NCI-H1048 (cell line): ENCODE measurements at places on chromosomes 11 and 22.

GRCh38 chr22:33922349-33922681 is 2.0 kb upstream of the LARGE1 start:
- no peak for DNase-seq

DNA sequence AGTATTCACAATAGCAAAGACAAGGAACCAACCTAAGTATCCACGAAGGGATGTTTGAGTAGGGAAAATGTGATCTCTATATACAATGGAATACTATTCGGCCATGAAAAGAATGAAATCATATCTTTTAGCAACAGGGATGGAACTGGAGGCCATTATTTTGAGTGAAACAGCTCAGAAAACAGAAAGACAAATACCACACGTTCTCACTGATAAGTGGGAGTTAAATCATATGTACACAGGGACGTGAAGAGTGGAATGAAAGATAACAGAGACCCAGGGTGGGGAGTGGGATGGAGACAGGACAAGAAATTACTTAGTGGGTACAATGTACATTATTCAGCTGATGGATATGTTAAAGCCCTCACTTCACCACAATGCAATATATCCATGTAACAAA is 1012.7 kb downstream of the TBC1D22A start:
- no peak for DNase-seq

DNA sequence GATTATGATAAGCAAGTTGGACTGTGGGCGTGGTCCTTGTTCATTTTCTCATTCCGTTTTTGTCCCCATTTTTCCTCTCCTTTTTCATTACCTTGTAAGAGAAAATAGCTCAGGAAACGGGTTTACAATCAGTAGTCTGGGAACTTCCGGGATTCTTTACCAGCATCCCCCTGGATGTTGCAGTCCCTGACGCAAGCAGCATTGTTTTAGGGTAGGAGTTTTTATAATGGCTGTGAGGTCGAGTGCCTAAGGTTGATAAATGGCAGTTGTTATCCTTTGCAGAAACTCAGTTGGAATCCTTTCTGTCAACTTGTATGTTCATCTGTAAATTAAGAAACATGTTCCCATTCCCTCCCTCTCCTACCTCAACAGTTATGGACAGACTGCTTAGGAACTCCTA is 68.3 kb downstream of the ARHGEF12 start:
- no peak for DNase-seq

DNA sequence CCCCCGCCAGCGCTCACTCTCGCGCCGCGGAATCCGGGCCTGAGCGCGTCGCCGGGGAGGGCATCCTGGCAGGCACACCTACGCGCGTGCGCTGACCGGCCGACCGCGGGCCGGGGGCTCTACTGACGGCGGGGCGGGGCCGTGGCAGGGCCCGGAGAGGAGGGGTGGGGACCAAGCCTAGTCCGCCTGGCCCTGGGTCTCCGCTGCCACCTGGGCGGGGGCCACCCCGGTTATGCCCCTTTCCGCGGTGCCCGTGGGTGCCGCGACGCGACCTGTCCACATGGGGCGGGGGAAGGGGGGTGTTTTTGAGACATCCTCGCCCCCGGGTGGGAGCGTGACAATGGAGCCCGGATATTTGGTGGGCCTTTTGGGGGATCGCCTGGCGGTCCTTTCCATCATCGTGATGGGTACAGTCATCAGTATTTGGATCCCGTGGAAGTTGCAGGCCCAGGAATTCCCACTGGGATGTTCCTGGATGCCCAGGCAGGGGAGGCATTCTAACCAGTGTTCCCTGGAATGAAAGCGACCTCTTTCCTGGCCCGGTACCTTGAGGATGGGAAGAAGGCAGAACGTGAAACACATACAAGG is 2.2 kb downstream of the NCAM1 start:
- no peak for DNase-seq

DNA sequence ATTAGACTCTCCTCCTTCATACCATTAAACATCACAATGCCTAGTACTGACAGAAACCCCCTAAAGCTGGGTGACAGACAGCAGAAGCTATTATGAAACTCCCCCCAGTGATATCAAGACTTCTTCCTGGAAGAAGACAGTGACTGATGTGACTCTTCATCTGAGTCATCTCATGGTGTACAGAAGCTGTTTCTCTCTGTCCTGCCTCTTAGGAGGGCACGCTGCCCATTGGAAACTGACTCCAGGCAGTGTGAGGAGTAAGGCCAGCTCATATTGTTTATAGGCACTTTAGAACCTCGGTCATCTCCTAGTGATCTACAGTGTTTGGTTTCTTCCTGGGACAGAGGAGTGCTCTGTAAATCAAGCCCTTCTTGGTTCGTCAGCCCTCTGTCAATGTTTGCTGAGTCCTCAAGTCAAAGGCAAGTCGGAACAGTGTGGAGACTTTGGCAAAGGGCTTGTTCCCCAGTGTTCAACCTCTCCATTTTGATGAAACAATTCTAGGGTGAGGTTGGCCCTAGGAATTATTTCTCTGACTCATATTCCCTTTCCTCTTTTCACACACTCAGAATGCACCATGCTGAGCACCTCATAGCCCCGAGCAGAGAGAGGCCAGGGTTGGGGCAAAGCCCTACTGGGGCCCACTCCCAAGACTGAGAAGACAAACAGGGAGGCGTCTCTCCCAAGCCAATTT is 172.5 kb upstream of the TMEM45B start:
- DNase-seq, result no peak

DNA sequence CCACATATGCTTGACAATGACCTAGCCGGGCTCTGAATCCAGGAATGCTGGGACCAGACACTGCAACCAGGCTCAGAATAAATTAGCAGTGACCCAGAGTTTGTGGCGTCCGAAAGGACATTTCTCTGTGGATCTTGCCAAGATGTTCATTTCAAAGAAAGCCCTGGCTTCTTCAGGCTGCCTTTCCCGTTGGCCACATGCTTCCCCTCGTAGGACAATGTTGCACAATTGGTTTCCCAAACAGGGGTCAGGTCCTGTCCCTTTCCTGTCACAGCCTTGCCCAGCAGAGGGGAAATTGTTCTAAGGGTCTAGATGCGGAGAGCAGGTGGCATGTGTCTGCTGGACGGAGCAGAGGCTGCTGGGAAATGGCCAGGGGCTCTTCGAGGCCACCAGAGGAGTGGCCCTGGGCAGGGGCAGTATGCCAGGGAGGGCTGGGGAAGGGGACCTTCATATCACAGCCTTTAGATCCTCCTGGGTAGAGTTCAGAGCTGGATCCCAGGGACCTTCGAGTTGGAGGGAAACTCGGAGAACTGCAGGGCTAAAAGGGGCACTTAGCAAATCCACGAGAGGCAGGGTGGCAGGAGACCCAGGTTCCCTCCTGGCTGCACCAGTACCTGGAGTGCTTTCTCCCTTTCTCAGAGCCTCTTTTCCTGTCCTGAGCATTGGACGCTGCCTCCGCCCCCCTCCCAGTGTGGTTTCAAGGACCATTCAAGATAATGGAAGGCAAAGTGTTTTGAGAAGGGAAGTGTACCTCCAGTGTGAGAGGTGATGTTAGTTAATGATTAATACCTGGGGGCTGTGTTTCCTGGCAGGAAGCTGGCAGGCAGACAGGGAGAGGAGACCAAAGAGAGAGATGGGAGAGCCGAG is 42.3 kb downstream of the C11orf96 start:
- DNase-seq, result no peak

- no peak for DNase-seq
These were observed 8.1 kb downstream of the CCDC15 start for GRCh38 chr11:124961972-124962609.

DNA sequence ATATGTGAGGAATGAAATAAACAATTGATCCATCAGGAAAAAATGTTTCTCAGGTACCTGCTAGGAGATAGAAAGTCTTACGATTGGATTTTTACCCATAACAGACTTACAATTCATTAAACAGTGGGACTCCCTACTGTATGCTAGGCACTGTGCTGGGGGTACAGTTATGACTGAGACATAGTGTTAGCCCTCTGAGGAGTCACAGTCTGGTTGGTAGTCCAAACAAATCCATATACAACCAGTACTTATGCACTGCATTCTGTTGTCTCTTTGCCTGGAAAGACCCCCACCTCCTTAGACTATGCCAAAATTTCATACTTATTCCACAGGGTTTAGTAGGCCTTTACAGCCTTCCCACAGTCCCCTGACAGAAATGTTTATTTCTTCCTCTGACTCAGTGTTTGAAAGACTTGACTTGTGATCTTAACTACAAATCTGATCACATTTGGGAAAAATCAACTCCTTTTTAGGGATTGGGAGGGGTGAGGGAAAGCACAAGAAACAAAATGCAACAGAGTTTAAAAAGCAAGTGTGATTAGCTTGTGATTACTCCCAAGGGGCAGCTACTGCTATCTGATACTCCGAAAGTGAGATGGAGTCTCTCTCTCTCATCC is 69.4 kb upstream of the HORMAD2 start:
- no peak for DNase-seq

DNA sequence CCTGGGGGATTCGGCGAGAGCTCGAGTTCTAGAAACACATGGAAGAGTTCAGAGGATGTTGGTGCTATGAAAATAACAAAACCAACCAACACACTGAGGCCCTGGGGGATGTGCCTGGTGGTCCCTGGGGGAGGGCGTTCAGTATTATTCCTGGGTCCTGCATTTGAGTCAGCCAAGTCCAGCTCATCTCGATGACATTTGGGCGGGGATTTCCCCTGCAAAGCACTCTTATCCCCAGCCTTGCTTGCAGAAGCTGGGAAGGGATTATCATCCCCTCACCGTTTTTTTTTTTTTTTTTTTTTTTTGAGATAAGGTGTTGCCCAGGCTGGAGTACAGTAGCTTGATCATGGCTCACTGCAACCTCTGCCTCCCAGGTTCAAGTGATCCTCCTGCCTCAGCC is 2.1 kb upstream of the SMIM38 start:
- no peak for DNase-seq
